ENCODE measurements at places on chromosomes 11 and 22. TPM values are rescaled to one million over a fixed set of nuclear protein-coding genes. Genes with fewer than 3 reads are reported as not detected.

Gene CCDC73
- not detected for total RNA-seq

Gene TESMIN
- total RNA-seq, result 0.42 TPM

Gene CNTF
- 4.0 TPM for total RNA-seq

Gene MAPK8IP2
- total RNA-seq, result 0.16 TPM

Gene NXPE4
- total RNA-seq, result not detected

Gene CD6
- total RNA-seq, result 0.43 TPM

Gene TYR
- total RNA-seq, result not detected

Gene CALCA
- not detected for total RNA-seq

Gene SLC22A25
- total RNA-seq, result not detected

Gene TSGA10IP
- total RNA-seq, result not detected

Gene FDXACB1
- total RNA-seq, result 0.65 TPM

Gene UBQLNL
- not detected for total RNA-seq

Gene DDT
- total RNA-seq, result 80.8 TPM

Gene ELFN2
- total RNA-seq, result not detected

- peak within 1 kb of the TSS; percentile 41 for H3K27ac ChIP-seq
- no peaks in the 10 kb centered on the region for H3K36me3 ChIP-seq
- peaks cover 48% of the 10 kb centered on the region for H3K27me3 ChIP-seq
- H3K4me1 ChIP-seq, result peaks cover 10% of the 10 kb centered on the region
These were observed at the start of gene CHST1 for GRCh38 chr11:45665206-45665932. Gene CHST1 (minus strand): TSS chr11:45665622. CDS start chr11:45650923, 14,699 bp downstream.

DNA sequence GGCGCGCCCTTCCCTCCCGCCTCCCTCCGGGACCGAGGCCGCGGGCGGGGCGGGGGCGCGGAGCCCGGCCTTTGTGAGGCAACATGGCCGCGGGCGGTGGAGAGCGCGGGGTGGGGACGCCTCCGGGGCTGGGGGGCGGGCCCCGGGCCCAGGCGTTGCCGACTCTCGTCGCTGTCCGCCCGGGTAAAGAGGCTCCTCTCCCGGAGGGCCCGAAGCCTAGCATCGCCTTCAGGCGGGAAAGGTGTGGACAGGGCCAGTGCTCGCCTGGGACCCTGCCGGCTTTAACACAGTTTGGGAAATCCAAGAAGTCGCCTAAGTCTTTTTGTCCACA, 369 bp downstream of the DGCR8 start:
- no peaks in the 10 kb centered on the region for H3K36me3 ChIP-seq
- H3K4me3 ChIP-seq, result peak overlapping the region; percentile 98
- peaks cover 45% of the 10 kb centered on the region for H3K4me1 ChIP-seq
- no peaks in the 10 kb centered on the region for H3K27me3 ChIP-seq
- DNase-seq, result peak; percentile 83

GRCh38 chr22:22691716-22692701, 47.6 kb downstream of the GGTLC2 start:
- no peaks in the 10 kb centered on the region for H3K27me3 ChIP-seq
- H3K27ac ChIP-seq, result no peak overlapping the region
- DNase-seq, result no peak
- H3K36me3 ChIP-seq, result no peaks in the 10 kb centered on the region

DNA sequence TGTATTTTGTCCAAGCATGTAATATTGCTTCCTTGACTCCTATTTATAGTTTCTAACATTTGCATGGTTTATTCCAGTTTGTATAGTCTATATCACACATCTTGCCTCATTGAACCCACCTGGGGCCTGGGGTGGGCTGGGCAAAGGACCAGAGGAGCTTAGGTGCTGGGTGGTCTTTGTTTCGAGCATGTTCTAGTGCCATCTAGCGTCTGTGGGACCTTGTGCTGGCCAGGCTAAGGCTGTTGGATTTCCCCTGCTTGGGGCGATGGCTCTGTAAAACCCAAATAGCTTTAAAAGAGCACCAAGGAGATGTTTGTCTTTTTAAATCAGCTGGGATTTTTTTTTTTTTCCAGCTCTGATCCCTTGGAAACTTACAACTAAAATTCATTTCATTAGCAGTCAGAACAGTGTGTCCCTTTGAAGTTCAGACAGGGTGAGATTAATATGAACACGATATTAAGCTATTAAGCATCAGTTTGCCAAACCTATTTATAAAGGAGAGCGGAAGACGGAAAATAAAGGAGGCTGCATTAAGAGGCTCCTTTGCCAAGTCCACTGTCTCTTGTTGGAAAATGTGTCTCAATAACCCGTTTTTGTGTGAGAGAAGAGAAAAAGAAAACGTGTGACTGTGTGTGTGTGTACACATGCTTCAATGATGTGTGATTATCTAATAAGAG, 157.4 kb downstream of the COMMD9 start:
- H3K4me3 ChIP-seq, result no peak overlapping the region
- no peaks in the 10 kb centered on the region for H3K36me3 ChIP-seq
- no peak overlapping the region for H3K27ac ChIP-seq
- no peaks in the 10 kb centered on the region for H3K27me3 ChIP-seq
- H3K4me1 ChIP-seq, result no peaks in the 10 kb centered on the region

DNA sequence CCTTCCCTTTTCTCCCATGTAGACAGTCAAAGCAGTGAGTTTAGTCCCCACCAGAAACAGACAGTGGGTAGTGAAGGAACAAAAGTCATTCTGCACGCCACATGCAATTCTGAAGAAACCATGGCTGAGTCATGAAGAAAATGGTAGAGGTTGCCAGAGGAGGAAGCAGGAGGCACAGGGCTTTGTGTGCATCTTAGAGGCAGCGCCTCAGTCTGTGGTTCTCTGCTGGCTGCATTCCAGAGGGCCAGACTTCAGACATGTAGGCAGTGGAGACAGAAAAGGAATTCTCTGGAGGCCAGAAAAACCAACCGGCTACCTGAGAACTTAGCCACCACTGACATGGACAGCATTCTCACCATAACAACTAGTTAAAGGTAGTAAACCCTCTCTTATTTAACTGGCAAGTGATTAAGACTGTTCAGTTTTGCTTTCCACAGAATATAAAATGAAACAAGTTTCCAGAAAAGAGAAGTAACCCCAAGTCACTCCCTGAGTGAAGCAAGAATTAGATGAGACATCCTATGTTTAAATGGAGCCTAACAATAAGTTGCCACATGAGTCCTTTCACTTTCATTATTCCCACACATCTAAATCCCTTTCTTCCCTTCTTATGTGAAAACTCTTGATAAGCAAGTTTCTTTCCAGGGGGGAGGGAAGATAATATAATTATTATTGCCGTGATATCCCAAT, 556.1 kb downstream of the SOX6 start:
- H3K36me3 ChIP-seq, result no peaks in the 10 kb centered on the region
- H3K4me1 ChIP-seq, result peaks cover 6% of the 10 kb centered on the region
- peak; percentile 54 for DNase-seq
- H3K27ac ChIP-seq, result no peak overlapping the region
- no peak overlapping the region for H3K4me3 ChIP-seq

DNA sequence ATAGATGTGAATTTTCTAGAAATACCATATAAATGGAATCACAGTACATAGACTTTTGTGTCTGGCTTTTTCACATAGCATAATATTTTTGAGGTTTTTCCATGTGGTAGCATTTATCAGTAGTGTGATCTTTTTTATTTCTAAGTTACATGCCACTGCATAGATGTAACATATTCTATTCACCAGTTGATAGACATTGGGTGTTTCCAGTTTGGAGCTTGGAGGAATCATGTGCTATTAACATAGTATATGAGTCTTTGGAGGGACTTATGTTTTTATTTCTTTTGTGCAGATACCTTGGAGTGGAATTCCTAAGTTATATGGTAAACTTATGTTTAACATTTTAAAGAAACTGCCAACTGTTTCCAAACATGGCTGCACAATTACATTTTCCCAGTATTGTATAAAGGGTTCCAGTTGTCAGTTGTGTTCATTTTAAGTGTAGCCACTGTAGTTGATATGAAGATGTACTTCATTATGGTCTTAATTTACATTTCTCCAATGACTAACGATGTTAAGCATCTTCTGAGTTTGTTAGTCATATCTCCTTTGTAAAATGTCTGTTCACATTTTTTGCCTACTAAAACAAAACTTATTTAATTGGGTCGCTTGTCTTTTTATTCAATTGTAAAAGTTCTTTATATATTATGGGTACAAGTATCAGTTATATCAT, 145.7 kb upstream of the TRPC6 start:
- no peak overlapping the region for H3K4me3 ChIP-seq
- no peaks in the 10 kb centered on the region for H3K36me3 ChIP-seq
- H3K27me3 ChIP-seq, result no peaks in the 10 kb centered on the region
- DNase-seq, result no peak
- H3K27ac ChIP-seq, result no peak overlapping the region

DNA sequence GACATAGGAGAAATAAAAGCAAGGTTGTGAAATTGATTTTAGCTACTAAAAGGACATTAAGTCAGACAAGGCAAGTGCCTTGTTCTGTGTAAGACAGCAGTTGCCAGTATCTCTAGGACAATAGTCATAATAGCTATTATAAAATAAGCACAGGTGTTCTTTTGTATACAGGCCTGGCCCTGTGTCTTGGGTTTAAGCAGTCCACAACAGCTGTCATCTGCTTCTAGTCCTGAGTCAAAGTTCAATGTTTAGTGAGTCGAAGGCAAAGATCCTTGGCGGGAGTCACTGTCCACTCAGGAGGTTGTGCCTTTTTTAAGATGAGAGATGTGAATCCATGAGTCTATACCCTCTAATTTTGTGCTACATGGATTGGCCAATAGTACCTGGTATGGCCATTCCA, 79.5 kb downstream of the SC5D start:
- no peak overlapping the region for H3K27ac ChIP-seq
- no peaks in the 10 kb centered on the region for H3K36me3 ChIP-seq
- no peak for DNase-seq

DNA sequence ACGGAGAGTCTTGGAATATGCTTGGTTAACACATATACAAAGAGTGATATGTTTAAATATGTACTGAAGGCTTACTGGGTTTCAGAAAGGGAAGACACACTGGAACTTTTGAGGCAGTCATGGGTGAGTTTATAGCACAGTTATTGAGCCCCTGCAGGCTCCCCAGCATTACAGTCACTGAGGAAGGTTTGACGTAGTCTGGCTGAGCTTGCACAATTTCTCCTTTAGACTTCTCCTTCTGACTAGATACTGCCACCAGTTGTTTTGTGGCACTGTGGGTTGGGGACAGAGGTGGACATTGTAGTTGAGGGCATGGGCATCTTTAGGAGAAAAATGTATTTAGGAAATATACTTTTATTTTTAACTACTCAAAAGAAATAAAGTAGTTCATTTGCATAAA, 285.4 kb downstream of the C11orf87 start:
- no peak overlapping the region for H3K4me3 ChIP-seq
- DNase-seq, result no peak
- H3K36me3 ChIP-seq, result no peaks in the 10 kb centered on the region
- no peaks in the 10 kb centered on the region for H3K4me1 ChIP-seq

DNA sequence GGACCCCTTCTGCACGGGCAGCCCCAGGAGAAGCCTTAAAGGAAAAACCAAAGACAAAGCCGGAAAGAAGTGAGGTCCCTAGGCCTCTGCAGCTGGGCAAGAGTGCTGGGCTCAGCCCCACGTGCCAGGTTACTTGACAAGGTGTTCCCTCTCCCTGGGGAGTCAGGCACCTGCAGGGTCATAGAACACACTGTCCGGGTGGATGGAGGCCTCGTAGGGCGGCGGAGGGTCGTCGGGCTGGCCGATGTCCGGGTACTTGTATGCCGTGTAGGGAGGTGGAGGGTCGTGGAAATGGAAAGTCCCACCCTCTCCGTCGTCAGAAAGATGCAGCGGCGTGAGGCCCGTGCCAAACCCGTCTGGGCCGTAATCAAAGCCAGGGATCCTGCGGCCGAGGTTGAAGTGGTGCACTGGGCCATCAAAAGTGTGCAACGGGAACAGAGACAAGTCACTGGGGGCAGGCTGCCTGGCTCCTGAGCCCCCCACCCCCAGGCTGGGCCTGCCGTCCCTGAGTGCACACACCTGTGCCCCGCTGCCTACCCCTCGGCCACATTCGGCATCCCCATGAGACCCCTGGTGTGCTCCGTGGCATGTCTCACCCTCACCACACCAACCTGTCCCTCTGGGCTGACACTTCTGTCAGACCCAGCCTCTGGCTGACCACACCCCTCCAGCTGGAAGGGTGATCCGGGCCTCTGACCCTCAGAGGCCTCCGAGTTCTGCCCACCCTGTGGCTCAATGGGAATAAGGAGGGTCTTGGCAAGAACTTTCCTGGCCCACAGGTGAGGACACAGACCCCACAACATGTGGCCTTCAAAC, 81.1 kb downstream of the DGCR2 start:
- H3K4me1 ChIP-seq, result no peaks in the 10 kb centered on the region
- peak; percentile 30 for DNase-seq

- H3K4me3 ChIP-seq, result peak overlapping the region; percentile 70
- no peaks in the 10 kb centered on the region for H3K36me3 ChIP-seq
- H3K27ac ChIP-seq, result peak overlapping the region; percentile 78
- peak; percentile 65 for DNase-seq
- H3K4me1 ChIP-seq, result peaks cover 5% of the 10 kb centered on the region
These were observed 535 bp downstream of the AQP11 start for GRCh38 chr11:77590194-77590782.

- H3K36me3 ChIP-seq, result no peaks in the 10 kb centered on the region
- no peak for DNase-seq
- H3K4me3 ChIP-seq, result no peak overlapping the region
- no peaks in the 10 kb centered on the region for H3K4me1 ChIP-seq
- H3K27ac ChIP-seq, result no peak overlapping the region
These were observed 132.1 kb upstream of the DDI1 start for GRCh38 chr11:103904324-103904667.

DNA sequence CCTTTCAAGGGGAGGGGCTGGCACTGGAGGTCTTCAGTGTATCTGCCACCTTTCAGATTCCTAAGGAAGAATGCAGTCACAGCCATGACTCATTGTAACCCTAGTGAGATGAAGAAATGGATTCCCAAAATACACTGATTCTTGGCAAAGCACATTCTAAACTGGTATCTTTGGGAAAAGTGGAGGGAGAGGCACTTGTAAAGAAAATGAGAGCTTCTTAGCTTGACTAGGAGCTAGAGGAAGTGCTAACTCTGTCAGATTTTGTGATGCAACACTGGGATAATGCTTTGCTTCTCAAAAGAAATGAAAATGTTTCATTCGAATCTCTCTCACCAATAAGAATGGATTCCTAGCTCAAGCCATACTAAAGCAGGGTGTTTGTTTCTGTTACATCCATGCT, 14.3 kb downstream of the NRIP3 start:
- no peaks in the 10 kb centered on the region for H3K4me1 ChIP-seq
- H3K27me3 ChIP-seq, result no peaks in the 10 kb centered on the region
- H3K4me3 ChIP-seq, result no peak overlapping the region
- no peak overlapping the region for H3K27ac ChIP-seq
- DNase-seq, result no peak
